ENCODE measurements at places on chromosomes 11 and 22. TPM values are rescaled to one million over a fixed set of nuclear protein-coding genes. Genes with fewer than 3 reads are reported as not detected.

GRCh38 chr11:95521133-95521542 lies 268.4 kb downstream of the FAM76B start:
- no peak for DNase-seq

GRCh38 chr11:78150754-78151153 lies 11.3 kb upstream of the ALG8 start:
- no peak for DNase-seq

The RBX1 gene
- 66.4 TPM for polyA plus RNA-seq

The CDCA5 gene
- 18.0 TPM for polyA plus RNA-seq

- DNase-seq = no peak
Measured at GRCh38 chr11:117885777-117886176, 9.3 kb upstream of the FXYD6 start.

DNA sequence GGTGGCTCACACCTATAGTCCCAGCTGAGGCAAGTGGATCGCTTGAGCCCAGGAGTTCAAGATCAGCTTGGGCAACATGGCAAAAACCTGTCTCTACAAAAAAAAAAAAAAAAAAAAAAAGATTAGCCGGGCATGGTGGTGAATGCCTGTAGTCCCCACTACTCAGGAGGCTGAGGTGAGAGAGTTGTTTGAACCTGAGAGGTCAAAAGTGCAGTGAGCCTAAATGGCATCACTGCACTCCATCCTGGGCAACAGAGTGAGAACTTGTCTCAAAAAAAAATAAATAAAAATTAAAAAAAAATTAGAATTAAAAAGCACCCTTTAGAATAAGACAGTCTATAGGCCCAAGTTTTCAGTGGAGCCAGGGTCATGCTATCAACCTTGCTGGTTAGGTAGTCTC lies 95.5 kb downstream of the PDHX start:
- no peak for DNase-seq

DNA sequence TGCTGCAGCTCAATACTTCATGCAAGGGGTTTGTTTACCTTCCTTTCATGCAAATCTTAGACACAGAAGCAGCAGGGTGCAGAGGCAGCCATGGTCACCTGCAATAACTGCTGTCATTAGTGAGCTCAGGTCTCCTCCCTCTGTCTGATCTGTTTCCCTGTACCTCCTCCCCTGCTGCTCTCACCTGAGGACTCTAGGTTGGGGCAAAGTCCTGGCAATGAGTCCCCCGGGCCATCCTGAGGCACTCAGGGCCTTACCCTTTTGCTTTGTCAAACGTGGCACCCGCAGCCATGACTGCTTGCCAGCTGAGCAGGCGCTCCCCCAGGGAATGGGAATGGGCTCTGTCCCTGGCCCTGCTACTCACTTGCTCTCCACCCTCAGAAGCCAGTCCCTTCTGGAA lies 3.9 kb downstream of the LRRC10B start:
- DNase-seq = no peak

DNA sequence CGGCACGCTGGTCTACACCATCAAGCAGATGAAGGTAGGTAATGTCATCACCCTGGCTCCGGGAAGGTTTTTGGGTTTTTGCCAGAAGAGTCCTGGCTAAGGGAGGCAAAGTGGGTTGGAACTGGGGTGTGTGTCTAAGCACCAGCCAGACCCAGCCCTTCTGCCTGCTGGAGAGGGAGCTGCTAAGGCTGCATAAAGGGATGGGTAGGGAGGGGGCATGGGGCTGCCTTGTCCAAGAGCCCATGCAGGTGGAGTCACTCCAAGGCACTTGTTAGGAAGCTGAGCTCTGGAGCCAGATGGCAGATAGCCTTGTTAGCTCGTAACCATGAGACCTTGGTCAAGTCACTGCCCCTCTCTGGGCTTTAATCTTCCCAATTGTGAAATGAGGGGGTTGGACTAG lies 48.0 kb downstream of the TIMP3 start:
- no peak for DNase-seq

DNA sequence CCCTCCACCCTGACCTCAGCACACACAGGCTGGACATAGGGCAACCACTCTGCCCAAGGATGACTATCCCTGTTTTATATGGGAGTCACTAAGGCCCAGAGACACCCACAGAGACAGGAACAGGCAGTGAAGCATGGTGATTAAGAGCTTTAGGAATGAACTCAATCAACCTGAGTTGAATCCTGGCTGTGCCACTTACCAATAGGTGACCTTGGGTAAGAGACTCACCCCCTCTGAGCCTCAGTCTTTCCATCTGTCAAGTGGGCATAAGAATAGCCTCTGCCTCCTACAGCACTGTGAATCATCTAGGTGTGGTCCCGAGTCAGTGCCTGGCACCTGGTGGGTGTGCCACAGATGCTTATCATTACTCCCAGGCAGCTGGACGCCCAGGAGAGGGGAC lies 6.8 kb downstream of the CRYBB1 start:
- DNase-seq = no peak

GRCh38 chr22:17917490-17917983 lies 106.8 kb downstream of the MICAL3 start:
- no peak for DNase-seq

DNA sequence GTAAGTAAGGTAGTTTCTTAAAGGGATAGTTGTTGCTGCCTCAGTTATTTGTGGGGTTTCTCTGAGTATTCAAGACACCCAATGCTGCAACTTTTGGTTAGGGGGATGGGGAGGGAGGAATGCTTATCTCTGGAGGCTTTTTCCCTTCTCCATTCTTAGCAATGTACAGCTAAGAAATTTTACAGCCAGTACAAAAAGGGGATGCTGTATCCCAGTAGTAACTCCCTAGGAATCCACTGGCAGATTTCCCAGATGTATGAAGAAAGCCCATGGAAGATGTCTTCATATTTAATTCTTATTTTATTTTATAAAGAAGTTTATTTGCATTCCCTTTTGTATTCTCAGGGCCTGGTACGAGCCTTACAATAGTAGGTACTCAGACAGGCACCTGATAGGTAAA lies 154.8 kb downstream of the ENTHD1 start:
- DNase-seq = no peak

- DNase-seq = no peak
Measured at GRCh38 chr11:114158421-114158820, 98.9 kb downstream of the ZBTB16 start.

The NRGN gene
- polyA plus RNA-seq = 15.3 TPM

DNA sequence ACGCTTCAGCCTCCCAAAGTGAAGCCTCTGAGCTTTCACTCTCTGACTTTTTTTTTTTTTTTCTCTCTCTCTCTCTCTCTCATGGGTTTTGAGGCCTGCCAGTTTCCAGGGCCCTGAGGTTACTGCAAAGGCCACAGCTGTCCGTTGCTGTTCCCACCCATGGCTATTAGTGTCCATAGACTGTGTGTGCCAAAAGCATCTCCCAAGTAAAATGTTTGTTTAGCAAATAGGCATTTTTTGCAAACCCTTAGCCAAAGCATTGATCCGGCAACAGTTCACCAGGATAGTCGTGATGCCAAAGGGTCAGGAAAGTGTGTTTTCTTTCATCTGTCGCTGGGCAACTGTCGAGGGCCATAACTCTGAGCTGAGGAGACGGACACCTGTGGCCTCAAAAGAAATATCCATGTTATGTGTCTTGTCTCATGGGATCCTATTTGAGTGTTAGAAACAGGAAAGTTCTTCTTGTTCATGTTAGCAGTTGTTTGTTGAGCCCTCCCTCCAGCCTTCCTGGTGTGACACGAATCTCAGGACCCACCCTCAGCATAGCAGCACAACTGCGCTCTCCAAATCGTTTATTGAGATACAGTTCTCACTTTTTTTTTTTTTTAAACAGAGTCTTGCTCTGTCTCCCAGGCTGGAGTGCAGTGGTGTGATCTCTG lies 18.4 kb downstream of the FADS2 start:
- no peak for DNase-seq

GRCh38 chr11:126172596-126173038 lies 38.8 kb downstream of the RPUSD4 start:
- DNase-seq = no peak

The MFNG gene
- 4.6 TPM for polyA plus RNA-seq

The PRPF19 gene
- 138 TPM for polyA plus RNA-seq

The BBOX1 gene
- 51.7 TPM for polyA plus RNA-seq

- DNase-seq = no peak
Measured at GRCh38 chr11:86476109-86476861, 101.6 kb downstream of the CCDC81 start.

- no peak for DNase-seq
Measured at GRCh38 chr11:7642747-7643146, 30.6 kb downstream of the CYB5R2 start.

DNA sequence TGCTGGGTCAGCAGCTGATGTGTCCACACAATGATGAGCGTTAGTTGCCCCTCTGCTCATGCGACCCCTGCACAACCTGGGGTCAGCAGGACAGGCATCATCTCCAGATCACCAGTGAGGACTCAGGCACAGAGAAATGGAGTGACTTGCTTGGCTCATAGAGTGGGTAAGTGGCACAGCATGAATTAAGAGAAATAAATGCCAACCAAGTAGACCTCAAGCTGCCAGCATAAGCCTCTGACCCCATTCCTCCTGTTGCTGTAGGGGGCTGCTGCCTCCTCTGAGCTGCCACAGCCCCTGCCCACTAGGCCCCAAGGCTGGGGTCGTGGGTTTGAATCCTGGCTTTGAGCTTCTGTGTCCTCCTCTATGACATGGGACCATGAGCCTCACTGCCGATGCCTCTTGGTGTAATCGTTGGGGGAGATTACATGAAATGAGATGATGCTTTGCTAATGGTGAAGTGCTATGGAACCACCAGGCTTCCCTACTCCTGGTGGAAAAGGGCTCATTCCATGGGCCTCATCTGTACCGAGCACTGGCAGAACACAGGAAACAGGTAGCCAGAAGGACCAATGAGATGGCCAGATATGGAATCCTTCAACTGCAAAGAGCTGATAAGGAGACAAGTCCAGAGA lies 33.6 kb downstream of the LRRC32 start:
- DNase-seq = no peak

DNA sequence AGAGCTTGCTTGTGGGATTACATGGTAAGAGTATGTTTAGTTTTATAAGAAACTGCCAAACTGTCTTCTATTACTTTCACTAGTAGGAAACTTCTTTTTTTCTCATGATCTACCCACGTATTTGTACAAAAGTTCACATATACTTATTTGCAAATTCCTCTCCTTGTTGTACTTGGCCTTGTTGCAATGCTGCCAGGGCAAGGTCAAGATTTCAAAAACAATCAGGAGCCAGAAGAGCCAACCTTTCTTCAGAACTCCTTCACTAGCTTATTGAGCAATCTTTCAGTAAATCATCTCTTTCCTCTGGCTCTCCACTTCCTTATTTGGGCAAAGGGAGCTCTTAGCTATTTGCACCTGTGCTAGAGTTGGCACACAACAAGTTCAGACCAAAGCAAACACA lies 9.7 kb downstream of the SRSF8 start:
- DNase-seq = no peak

The CYP2R1 gene
- 20.1 TPM for polyA plus RNA-seq

DNA sequence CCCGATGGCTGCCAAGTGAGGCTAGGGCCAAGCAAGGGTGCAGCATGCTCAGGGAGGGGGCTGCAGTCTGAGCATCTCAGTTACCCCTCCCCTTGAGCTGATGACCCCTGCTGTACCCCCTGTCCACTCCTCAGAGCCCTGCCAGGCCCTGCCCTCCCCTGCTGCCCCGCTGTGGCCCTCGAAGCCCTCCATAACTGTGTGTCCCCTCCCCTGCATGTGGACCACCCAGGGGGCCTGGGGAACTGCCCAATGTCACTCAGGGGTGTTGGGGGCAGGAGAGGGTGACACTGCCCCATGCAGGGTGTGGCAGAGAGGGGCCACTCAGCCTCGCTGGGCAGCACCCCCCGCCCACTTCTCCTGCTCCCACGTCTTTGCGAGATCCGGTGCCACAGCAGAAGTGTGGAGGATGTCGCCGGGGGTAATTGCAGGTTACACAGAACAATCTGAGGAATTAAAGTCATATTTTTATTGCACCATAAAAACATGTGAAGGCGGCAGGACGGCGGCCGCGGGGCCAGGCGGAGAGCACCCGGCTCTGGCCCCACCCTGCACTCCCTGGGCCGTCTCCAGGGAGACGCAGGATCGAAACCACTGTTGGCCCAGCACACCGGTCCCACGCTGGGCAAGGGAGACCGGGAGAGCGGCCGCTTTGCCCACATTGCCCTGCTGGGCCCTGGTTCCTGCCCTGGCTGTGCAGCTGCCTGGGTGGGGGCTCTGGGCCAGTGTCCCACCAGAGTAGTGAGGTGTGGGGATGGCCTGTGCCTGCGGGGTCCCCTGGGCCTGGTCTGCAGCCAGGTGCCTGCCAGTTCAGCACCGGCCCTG lies 18.7 kb upstream of the GNB1L start:
- DNase-seq = no peak

DNA sequence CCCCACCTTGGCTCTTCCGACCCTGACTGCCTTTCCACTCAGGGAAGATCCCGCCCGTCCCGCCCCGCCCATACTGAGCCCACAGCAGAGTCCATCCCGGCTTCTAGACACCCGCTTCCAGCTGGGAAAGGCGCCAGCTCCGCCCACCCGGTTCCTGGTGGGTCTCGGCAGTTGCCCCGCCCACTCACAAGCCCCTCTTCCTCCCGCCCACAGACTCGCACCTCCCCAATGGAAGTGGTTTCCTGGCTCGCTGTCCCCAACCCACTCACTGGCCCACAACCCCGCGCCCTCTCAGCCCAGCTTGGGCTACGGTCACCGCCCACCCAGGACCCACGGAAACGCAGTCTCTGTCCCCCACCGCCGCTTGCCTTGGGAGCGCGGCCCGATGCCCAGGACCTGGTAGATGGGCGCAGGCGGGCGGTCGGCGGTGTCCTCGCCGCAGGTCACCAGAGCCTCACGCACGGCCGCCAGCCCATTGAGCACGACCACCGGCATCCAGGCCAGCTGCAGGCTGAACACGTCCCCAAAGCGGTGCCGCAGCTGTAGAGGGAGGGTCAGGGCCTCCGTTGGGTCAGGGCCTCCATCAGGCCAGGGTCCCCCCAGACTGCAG lies 22.2 kb upstream of the CYP2D6 start:
- no peak for DNase-seq

DNA sequence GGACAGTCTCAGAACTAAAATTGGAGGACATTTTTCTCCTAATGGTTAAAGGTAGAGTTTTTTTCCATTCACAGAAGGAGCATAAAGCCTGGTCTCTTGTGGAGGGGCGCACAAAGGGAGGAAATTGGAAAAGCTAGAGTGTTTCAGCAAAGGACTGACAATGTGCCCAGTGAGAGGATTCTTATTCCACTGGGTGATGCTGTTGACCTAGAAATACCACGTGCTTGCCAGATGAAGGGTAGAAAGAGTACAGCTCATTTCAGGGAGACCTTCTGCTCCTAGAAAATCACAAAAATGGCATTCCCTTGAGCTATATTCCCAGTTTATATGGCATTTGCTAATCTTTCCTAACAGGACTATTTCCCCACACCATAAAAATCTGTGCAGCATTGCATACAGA lies 21.1 kb downstream of the MS4A6E start:
- no peak for DNase-seq

The ANO9 gene
- 10.3 TPM for polyA plus RNA-seq

DNA sequence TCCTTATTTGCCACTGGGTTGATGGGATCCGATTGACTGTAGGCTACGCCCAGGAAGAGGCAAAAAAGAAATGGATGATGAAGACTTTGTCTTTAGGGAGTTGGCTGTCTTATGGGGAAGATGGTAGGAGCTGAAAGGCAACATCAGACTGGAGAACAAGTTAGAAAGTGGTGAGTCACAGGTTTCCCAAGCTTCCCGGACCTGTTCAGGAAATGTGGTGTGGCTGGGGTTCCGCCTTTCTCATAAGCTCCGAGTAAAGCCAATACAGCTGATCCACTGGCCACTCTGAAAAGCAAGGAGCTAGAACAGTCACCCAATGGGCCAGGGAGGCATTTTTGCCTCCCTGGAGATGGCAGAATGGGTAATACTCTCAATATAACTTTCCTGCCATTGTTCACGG lies 194.5 kb downstream of the SNX19 start:
- DNase-seq = no peak

The GGTLC2 gene
- polyA plus RNA-seq = 0.21 TPM

- no peak for DNase-seq
Measured at GRCh38 chr11:74989260-74989638, 516 bp downstream of the NEU3 start.

- no peak for DNase-seq
Measured at GRCh38 chr11:40401132-40401853, 1058.2 kb downstream of the LRRC4C start.
